Dermis microvascular lymphatic vessel endothelial cell (primary cell): ENCODE measurements at places on chromosomes 6 and 20. TPM values are rescaled to one million over a fixed set of nuclear protein-coding genes. Genes with fewer than 3 reads are reported as not detected.

SLC22A1 gene
- 0.13 TPM in 1 of 2 replicates, not detected in the other for total RNA-seq

DNA sequence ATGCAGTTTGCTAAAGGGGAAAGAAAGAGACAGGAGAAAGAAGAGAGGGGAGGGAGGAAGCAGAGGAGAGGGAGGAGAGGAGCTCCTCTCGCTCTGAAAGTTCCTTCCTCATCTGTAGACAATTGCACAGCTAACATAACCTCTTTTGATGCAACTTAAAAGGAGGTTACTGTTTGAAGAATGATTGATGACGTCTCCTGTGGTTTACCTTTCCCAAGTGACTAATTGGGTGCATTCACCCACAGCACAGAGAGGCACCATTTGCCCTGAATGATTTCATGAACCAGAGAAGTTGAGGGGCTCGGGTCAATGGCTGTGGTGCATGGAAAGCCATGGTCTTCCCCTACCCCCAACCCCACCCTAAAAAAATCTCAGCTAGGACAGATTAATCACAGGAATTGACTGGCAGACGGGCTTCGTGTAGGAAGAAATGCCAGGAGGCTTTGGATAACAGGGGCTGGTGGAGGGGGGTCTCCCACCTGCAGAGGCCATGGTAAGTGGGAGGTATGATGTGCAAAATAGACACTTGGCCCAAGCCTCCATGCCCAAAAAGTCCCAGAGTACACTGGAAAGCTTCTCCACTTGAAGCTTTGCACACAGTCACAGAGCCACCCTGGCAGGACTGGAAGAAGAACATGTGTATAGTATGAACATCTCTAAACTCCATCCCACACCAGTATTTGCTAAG, 213.7 kb downstream of the ANKRD60 start:
- DNase-seq, result no peak

FRMD1 gene
- not detected in 2 replicates for total RNA-seq

HLA-DRB5 gene
- 0.13 and 0.26 TPM in 2 replicates for total RNA-seq

GRCh38 chr6:47464052-47464451, 13.5 kb upstream of the CD2AP start:
- DNase-seq, result no peak

DEF6 gene
- total RNA-seq, result 0.51 and 0.63 TPM in 2 replicates

DNA sequence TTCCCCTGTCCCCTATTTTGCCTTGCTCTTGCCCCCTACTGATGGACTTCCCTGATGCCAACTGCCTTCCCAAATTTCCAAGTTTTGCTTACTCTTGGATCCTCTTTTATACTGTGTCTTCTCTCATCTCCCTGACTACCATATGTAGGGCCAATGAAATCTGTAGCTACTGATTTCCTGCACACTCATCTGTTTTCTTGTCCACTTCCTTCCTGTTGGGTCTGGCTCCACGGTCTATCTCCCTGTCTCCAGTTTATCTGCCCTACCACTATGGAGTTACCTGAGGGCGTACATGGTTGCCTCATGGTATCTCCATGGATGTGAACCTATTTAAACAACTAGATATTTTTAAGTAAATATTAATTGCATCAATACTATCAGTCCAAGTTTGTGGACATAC, 140.3 kb upstream of the MCHR2 start:
- DNase-seq, result peak; percentile 26

PRSS35 gene
- total RNA-seq, result not detected in 2 replicates

DNA sequence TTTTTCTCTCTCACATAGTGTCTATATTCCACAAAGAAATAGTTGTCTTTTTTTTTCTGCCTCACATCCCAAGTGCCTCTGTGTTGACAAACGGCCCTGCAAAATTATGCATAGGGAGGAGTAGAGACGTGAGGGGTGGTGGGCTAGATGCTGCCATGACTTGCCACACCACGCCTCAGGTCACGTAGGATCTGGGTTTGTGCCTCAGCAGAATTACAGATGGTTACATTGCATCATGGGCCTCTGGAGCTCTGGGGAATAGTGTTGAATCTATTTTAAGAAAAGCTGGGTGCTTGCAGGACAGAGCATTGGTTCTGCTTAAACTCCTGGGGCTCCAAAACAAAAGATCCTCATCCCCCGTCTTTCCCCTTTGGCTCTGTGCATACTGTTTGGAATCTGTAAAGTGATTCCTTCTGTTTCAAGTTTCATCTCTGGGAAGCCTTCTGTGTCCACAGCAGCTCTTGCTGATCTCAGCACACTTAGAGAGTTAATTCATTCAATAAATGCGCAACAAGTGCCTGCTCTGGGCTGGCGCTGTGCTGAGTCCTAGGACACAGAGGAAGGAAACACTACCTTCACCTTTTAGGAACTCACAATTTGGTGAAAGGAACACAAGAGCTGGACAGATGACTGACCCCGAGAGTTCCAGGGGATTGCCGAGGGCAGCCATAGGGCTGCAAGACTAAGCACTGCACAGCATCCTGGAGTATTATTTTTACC, 2.4 kb downstream of the FANCE start:
- no peak for DNase-seq

GRCh38 chr6:130259557-130259956, 36.8 kb upstream of the SAMD3 start:
- no peak for DNase-seq

GRCh38 chr6:163348789-163349680, 65.5 kb upstream of the QKI start:
- DNase-seq, result no peak

- no peak for DNase-seq
These were observed 8.2 kb downstream of the SPINT3 start for GRCh38 chr20:45507011-45507820.

DNA sequence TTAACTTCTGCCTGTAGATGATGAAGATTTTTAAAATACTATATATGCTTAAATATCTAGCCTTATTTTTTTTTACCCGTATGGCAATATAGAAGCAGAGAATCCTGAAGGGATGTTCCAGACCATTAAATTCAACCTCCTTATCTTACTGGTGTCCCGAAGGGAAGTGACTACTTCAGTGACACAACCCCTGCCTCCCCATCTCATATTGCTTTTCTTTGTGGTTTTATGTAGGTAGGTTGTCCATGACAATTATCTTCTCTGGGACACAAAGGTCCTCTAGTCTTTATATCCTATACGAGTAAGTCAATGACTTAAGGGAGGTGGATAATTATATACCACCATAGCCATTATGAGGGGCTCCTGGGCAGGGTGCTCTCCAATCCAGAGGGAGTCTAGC, 57.4 kb upstream of the EMILIN3 start:
- no peak for DNase-seq

BTN2A1 gene
- 6.0 and 7.0 TPM in 2 replicates for total RNA-seq

CRISP2 gene
- total RNA-seq, result not detected in 2 replicates

SDHAF4 gene
- total RNA-seq, result 3.9 and 4.8 TPM in 2 replicates

- peak; percentile 99 for DNase-seq
These were observed 80.3 kb downstream of the ZDHHC14 start for GRCh38 chr6:157461000-157461915.

- DNase-seq, result no peak
These were observed 229.2 kb upstream of the SUPT3H start for GRCh38 chr6:45606831-45607400.

DNA sequence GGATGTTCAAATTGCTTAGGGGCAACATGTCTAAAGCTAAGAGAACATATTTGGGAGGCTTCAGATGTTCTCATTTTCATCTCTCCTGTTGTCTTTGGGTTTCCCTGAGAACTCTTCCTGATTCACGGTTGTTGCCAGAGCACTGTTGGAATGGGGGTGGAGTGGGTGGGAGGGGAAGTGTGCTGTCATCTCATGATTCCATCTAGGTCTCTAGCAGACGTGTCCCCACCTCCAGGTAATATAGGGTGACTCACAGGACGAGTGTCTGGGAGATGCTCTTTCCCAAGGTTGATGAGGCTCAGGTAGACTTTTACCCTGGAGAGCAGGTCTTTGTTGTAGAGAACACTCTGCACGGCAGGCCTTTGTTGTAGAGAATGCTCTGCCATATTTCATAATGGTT, 636.9 kb downstream of the QKI start:
- no peak for DNase-seq

- DNase-seq, result no peak
These were observed 23.5 kb downstream of the IGF2R start for GRCh38 chr6:159992366-159992765.

DNA sequence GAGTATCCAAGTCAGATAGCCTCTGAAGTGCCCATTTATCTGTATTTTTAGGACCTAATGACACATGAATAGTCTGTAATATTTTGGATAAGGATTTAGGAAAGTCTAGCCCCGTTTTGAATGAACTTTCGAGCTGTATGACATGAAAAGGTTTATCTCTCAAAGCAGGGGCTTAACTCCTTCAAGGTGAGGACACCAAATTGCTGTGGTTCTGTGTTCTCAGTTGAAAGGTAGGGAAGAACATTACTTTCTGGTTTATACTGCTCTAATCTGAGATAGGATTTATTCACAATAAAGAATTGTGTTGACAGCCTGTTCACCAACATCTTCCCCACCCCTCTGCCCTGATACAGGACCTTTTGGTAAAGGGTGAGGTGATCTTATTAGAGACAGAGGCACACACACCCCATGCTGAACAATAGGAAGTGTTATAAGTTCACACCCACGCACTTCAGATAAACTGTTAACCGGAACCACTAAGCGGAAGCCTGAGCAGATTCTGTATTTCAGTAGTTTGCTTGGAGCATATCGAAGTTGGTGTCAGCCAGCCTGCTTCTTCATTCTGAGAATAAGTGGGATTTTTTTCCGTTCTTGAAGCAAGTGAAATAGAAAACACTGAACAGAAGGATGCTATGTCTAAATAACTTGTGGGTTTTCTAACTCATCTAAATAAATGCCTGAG, 223.3 kb downstream of the TMEM242 start:
- peak; percentile 76 for DNase-seq

DNA sequence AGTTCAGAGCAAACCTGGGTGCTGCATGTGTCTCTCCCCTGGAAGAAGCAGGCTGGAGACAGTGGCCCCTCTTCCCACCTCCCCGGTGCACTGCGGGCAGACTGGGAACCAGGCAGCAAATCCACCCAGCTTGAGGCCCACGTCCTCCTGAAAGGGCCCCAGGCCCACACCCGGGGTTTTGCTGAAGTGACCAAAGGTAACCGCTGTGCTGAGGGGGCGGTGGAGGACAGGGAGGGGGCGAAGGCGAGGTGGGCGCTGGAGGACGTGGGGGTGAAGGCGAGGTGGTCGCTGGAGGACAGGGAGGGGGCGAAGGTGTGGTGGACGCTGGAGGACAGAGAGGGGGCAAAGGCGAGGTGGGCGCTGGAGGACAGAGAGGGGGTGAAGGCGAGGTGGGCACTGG, 1.8 kb upstream of the BIRC7 start:
- no peak for DNase-seq

DNA sequence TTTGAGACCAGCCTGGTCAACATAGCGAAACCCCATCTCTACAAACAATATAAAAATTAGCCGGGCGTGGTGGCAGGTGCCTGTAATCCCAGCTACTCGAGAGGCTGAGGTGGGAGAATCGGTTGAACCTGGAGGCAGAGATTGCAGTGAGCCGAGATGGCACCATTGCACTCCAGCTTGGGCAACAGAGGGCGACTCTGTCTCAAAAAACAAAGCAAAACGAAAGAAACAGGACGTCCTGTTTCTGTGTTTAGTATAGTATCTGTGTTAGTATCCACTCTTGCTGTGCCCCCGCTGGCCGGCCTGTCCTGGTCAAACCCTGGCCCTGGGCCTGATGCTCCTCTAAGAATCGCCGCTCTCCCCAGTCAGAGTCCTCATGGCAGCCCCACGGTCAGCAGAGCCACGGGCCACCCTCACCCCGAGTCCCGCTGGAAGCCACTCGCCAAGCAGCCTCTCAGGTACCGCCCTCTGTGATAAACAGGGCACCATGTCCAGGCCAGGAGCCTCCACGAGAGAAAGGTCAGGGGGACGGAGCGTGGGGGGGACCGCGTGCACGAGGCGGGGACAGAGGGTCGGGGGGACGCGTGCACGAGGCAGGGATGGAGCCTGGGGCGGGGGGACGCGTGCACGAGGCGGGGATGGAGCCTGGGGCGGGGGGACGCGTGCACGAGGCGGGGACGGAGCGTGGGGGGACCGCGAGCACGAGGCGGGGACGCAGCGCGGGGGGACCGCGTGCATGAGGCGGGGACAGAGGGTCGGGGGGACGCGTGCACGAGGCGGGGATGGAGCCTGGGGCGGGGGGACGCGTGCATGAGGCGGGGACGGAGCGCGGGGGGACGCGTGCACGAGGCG, 384.5 kb downstream of the SMOC2 start:
- DNase-seq, result no peak
